GM12864 (cell line): ENCODE measurements at places on chromosomes 16 and 17.
A peak's percentile ranks its signal among the peaks of the same experiment; 100 is the strongest.

- no peak for DNase-seq
These were observed 10.0 kb upstream of the PHLPP2 start for GRCh38 chr16:71734511-71734910.

DNA sequence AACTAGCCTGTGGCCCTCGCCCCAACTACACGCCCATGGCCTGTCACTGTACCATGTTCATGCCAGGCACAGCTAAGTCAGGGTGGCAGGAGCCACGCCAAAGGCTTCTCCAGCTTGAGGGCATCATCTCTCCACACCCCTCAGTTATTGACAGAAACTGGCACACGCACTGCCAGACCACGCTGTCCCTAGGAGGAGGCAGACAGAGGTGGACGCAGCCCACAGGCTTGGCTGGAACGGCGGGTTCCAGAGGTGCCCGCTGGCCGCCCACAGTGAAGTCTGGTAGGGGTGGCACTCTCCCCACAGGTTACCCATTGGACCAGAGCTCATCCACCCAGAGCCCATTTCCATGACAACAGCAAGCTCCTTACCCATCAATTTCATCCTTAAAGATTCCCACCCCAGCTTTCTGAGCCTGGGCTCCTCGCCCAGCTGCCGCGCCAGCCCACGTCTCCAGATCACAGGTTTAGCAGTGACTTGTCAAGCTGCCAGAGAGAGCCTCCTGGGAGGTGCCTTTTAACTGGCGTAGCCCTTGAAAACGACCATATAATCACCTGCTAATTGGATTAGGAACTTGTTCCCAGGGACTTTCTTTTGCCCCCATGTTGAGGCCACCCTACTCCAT, 27.9 kb downstream of the RPRML start:
- DNase-seq = no peak

- DNase-seq = no peak
These were observed 9.1 kb upstream of the ANKFN1 start for GRCh38 chr17:56144223-56144622.

DNA sequence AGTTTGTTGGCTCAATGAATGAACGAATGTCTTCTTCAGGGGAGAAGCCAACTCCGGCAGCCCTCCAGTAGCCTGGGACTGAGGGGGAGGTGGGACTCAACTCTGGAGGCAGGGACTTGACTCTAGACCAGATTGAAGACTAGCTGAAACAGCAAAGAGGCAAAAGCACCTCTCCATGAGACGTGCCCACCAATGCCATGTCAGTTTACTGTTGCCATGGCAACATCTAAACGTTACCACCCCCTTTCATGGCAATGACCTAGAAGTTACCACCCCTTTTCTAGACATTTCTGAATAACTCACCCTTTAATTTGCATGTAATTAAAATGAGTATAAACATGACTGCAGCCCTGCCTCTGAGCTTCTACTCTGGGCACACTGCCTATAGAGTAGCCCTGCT, 91.8 kb downstream of the ASIC2 start:
- DNase-seq = no peak

GRCh38 chr16:10822702-10823101, 4.1 kb upstream of the TVP23A start:
- DNase-seq = no peak

DNA sequence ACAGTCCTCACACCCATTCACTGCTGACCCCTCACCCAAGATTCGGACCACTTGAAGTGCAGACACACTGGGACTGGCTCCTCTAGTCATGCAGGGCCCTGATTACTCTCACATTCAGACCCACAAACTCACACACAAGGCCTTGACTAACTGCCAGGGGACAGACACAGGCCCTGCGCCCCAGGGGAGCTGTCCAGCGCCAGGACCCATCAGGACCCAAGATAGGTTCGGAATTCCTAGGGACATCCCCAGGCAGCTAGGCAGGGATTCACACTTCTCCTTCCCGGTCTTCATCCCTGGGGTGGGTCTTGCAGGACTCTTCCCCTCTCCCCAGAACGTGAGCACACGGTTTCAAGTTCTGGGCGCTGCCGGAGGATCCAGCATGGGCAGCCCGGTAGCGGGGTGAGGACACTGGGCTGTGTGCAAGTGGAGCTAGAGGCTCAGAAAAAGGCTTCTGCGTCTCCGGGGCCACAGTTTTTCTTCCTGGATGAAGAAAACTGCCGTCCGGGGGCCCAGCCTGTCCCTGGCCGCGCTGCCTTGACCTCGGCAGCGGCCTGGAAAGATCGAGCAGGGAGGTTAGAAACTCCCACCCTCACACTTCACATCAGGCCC, 1.6 kb downstream of the SEZ6 start:
- DNase-seq = no peak

GRCh38 chr16:70788668-70789594, 12.0 kb downstream of the VAC14 start:
- DNase-seq = no peak

DNA sequence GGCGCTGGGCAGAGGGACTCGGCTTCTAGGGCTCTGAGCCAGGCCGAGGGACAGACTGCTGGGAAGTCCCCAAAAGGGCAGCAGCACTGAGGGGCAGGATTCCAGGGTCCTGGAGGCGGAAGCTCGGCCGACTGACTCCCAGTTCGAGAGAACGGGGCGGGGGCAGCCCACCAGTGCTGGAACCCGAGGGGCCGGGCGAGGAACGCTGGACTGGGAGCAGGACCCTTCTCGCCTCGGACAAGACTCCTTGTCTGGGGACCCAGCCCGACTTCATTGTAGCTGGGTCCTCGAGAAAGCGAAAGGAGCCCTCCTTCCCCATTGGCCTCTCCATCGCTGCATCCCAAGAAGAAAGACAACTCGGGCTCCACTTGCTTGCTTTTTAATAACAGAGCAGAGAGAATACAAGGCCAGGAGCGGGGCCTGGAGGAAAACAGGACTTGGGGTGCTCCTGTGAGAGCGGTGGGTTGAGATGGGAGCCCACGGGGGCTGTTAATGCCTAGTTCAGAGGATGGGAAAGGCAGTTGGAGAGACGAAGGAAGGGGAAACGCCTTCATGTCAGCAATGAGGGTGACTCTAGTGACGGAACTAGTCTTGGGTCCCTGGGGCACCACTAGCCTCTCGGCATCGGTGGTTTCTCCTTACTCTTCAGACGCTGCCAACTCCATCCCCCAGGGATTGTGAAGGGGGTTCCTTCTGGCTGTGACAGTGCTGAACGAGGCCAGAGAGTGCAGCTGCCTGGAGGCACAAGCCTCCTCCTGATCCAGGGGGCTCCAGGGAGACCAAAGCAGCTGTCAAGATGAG, 492 bp upstream of the CAMTA2 start:
- DNase-seq = no peak

DNA sequence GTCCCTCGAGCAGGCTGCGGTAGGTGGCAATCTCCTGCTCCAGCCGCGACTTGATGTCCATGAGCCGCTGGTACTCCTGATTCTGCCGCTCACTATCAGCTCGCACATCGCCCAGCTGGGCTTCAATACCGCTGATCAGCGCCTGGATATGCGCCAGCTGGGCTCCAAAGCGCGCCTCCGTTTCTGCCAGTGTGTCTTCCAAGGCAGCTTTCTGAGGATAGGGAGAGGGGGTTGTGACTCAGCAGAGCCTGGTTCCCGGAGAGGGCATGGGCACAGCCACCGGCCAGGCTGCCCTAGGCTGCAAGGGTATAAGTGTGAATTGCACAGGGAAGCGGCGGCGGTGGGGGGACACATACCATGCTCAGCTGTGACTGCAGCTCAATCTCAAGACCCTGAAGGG, 4.3 kb downstream of the KRT19 start:
- no peak for DNase-seq

DNA sequence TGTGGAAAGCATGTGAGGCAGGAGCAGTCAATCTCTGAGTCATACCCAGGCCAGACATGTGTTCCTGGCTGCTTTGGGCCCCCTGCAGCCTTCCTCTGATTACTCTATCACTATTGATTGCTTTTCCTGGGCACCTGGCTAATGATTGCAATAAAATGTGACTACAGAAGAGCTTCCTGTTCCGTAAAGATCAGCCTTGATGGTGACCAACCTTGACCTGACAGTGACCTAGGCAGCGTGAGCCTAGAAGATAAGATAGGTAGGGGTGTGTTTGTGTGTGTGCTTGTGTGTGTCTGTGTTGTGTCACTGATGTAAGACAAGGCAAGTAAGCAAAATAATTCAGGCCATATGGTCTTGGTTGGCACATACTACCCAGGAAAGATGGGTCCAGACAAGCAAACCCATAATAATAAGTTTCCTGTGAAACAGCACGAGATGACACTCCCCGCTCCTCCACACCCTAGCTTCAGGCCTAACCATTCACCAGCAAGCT, 367.7 kb upstream of the CDH11 start:
- no peak for DNase-seq

DNA sequence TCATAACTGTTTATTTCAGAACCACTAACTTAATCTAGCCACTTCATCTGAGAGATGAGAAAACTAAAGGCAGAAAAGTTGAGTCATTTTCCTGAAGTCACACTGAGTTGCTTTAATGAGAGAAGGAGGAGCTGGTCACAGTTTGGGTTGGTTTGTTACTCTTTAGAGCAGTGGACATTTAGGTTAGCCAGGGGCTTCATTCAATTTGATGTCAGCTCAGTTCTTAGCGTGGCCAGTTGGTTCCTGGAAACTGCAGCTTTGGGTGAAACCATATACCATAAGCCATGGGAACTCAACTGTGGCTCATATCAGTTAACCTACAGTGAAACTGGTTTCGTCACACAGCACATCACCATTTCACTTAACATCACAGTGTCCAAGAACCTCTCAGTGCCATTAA, 59.2 kb upstream of the ADORA2B start:
- DNase-seq = no peak

DNA sequence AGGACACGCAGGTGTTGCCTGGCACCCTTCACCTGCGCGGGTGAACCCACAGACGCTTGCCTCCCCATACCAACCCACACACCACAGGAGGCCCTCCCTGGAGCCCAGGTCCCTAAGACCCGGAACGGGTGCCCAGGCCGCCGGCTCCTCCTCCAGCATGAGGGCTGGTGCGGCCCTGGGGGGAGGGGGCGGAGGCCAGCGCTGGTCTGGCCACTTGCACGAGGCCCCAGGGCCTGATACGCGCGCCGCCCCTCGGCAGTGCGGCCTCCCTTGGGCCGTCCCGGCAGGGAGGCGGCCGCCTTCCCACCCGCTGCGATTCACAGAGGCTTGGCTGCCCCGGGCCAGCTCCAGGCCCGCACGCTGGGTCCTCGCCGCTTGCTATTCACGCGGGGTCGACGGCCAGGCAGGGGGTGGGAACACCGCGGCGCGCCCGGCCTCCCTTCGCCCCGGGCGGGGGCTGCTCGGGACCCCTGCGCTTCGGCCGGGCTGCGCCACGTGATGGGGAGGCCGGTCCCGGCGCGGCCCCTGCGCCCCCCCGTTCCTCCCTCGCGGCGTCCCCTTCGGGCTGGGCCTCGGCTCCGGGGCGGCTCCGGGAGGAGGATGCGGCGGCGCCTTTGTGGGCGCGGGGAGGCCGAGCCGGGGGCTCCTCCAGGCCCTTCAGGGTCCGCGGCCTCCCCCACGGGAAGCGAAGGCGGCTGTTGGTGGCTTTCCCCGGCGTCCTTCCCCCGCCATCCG, 685 bp downstream of the FASN start:
- DNase-seq = no peak

DNA sequence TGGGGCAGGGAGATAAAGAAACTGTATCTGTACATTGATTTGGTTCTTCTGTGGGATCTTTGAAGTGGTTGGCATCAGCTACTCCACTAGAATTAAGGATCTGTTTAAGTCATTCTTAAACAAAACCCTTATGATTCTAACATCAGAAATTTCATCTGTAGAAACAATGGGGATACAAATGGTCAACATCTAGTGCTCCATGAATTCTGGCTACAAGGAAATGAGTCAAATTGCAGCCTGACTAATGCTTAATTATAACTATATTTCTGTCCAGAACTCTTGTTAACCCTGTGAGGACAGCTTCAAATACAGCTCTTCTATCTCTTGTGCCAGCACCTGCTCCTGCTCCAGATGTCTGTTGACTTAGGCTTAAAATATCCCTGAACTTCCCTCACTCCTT, 13.9 kb upstream of the GINS3 start:
- DNase-seq = no peak

DNA sequence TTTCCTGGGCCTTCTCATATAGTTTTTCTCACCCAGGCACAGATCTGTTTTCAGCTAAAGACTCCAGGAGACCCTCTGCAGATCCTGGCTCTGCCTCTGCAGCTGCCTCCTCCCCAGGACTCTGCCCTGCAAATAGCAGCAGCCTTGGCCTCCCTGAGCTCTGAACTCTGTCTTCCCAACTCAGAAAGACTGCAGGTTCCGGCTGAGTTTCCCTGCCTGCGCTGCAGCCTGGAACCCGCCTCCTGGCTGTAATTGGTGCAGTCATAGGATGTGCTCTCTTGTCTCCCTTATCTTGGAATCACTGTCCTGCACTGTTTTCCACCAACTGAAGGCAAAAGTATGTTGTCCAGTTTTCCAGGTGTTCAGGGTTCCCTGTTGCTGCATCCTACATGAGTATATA, 14.3 kb upstream of the DNASE1 start:
- no peak for DNase-seq

DNA sequence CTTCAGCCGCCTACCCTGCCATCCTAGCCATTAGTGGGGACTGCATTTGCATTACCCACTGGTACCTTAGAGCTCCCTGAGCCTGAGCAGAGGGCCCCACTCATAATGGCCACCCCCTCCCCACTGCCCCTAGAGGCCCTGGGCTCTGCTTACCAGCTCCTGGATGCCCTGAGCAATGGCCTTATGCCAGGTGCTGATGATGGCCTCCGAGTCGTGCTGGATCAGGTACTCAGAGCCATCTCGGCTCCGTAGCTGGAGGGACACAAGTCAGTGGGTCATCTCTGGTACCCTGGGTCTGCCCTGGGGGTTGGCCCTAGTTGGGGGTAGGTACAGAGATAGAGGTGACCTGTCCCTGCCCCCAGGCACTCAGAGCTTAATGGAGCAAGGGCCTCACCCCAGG, 34.9 kb downstream of the ARHGAP27 start:
- DNase-seq = no peak

GRCh38 chr17:44374306-44375195, 10.9 kb upstream of the FAM171A2 start:
- no peak for DNase-seq

- DNase-seq = no peak
These were observed 502 bp downstream of the SMPD3 start for GRCh38 chr16:68447653-68448359.

DNA sequence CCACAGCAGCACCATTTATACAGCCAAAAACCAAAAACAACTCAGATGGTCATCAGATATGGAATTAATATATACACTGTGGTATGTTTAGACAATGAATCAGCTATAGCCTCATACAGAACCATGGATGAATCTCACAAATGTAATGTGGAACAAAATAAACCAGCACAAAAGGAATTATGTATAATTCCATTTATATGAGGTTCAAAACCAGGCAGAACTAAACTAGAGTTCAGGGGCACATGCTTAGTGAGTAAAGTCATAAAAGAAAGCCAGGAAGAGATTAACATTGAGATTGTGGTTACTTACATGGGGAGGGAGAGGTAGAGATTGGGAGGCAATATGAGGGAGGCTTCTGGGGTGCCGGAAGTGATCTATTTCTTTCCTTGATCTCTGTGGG, 231.1 kb downstream of the COPRS start:
- no peak for DNase-seq

GRCh38 chr16:77899416-77899815, 111.1 kb downstream of the VAT1L start:
- no peak for DNase-seq

- peak; percentile 74 for DNase-seq
These were observed 260.4 kb upstream of the TBX2 start for GRCh38 chr17:61139219-61139618.

GRCh38 chr16:990516-991291, 9.1 kb downstream of the SOX8 start:
- no peak for DNase-seq

GRCh38 chr16:16042076-16042475, 92.7 kb downstream of the ABCC1 start:
- DNase-seq = no peak

- no peak for DNase-seq
These were observed 143.7 kb downstream of the CDH8 start for GRCh38 chr16:61892531-61892930.
